Cardiac ventricle fibroblast (primary cell): ENCODE measurements at places on chromosomes 7 and 10. TPM values are rescaled to one million over a fixed set of nuclear protein-coding genes. Genes with fewer than 3 reads are reported as not detected.

Gene ZNF438
- 3.9 and 4.3 TPM in 2 replicates for total RNA-seq

Gene PRKCQ
- not detected in 2 replicates for total RNA-seq

Gene CLIP2
- 29.8 and 31.9 TPM in 2 replicates for total RNA-seq

Gene ALOX5
- not detected in 2 replicates for total RNA-seq

Gene SLC37A3
- 45.9 and 56.4 TPM in 2 replicates for total RNA-seq

Gene DENND10
- total RNA-seq: 62.9 and 66.5 TPM in 2 replicates

Gene NRF1
- 7.2 and 10.6 TPM in 2 replicates for total RNA-seq

Gene LIPN
- total RNA-seq: not detected in 2 replicates

Gene CELF2
- 14.2 and 17.1 TPM in 2 replicates for total RNA-seq

Gene ZNF365
- total RNA-seq: 0.05 and 0.25 TPM in 2 replicates

Gene FZD1
- total RNA-seq: 18.7 and 21.9 TPM in 2 replicates

Gene PARG
- 11.0 and 12.0 TPM in 2 replicates for total RNA-seq

Gene HMX3
- total RNA-seq: not detected in 2 replicates

Gene TMEM236
- total RNA-seq: 0.06 and 0.15 TPM in 2 replicates

Gene UPK3B
- total RNA-seq: not detected in 2 replicates

Gene MBL2
- not detected in 2 replicates for total RNA-seq

Gene MUC12
- 0.54 TPM in 1 of 2 replicates, not detected in the other for total RNA-seq

Gene HOXA13
- not detected in 2 replicates for total RNA-seq

Gene ZWINT
- total RNA-seq: 1.9 and 2.1 TPM in 2 replicates

Gene NPFFR1
- total RNA-seq: not detected in 2 replicates

Gene FAS
- total RNA-seq: 28.1 and 46.1 TPM in 2 replicates

Gene ACTL6B
- total RNA-seq: not detected in 2 replicates

Gene NPTX2
- total RNA-seq: 114 and 130 TPM in 2 replicates

Gene PRKG1
- total RNA-seq: 11.7 and 13.7 TPM in 2 replicates

Gene SLC13A1
- total RNA-seq: not detected in 2 replicates

Gene TRIL
- total RNA-seq: 11.4 and 11.6 TPM in 2 replicates

Gene OR6B1
- not detected in 2 replicates for total RNA-seq

Gene CFAP69
- total RNA-seq: 1.5 and 8.4 TPM in 2 replicates

Gene GPNMB
- 196 and 209 TPM in 2 replicates for total RNA-seq

Gene CFTR
- not detected in 2 replicates for total RNA-seq

Gene OR2A12
- not detected in 2 replicates for total RNA-seq

Gene CCDC172
- total RNA-seq: not detected in 2 replicates

Gene ADRA2A
- total RNA-seq: 8.7 and 9.0 TPM in 2 replicates

Gene ZNF425
- total RNA-seq: 2.4 and 3.5 TPM in 2 replicates

Gene MOGAT3
- not detected in 2 replicates for total RNA-seq

Gene SFTPA1
- not detected in 2 replicates for total RNA-seq

Gene SYT15
- total RNA-seq: under 0.01 TPM in 2 replicates

Gene GIMAP8
- 0.62 and 0.64 TPM in 2 replicates for total RNA-seq

Gene RARRES2
- 24.6 and 30.5 TPM in 2 replicates for total RNA-seq

Gene GDF2
- not detected in 2 replicates for total RNA-seq

Gene MACC1
- not detected in 2 replicates for total RNA-seq

Gene FAM25A
- not detected in 2 replicates for total RNA-seq

Gene MDFIC
- total RNA-seq: 28.1 and 30.7 TPM in 2 replicates

Gene ASZ1
- not detected in 2 replicates for total RNA-seq

Gene ADRB1
- 0.06 TPM in 1 of 2 replicates, not detected in the other for total RNA-seq

Gene CPVL
- total RNA-seq: 6.1 and 6.7 TPM in 2 replicates

Gene ABCB1
- 0.29 TPM in 1 of 2 replicates, not detected in the other for total RNA-seq

Gene AKR1C3
- 317 and 328 TPM in 2 replicates for total RNA-seq
